ENCODE measurements at places on chromosomes 6 and 20. TPM values are rescaled to one million over a fixed set of nuclear protein-coding genes. Genes with fewer than 3 reads are reported as not detected.

Gene KCNB1
- 0.42 TPM for total RNA-seq

Gene HAO1
- not detected for total RNA-seq

Gene ANKEF1
- total RNA-seq, result 7.8 TPM

Gene UNC5CL
- total RNA-seq, result 0.52 TPM

Gene LST1
- not detected for total RNA-seq

Gene TFB1M
- total RNA-seq, result 9.2 TPM

Gene LPA
- total RNA-seq, result 0.02 TPM

Gene PROKR2
- not detected for total RNA-seq

Gene SNAI1
- total RNA-seq, result 13.5 TPM

Data from A549 treated with CORT108297 at 1 μM for 4 hours (cell line).